ENCODE measurements at places on chromosomes 3 and 15.

GRCh38 chr15:36977659-36978058 is 122.7 kb downstream of the MEIS2 start:
- H3K36me3 ChIP-seq, result no peaks in the 10 kb centered on the region
- no peak for DNase-seq
- no peak overlapping the region for H3K4me3 ChIP-seq
- no peaks in the 10 kb centered on the region for H3K4me1 ChIP-seq

DNA sequence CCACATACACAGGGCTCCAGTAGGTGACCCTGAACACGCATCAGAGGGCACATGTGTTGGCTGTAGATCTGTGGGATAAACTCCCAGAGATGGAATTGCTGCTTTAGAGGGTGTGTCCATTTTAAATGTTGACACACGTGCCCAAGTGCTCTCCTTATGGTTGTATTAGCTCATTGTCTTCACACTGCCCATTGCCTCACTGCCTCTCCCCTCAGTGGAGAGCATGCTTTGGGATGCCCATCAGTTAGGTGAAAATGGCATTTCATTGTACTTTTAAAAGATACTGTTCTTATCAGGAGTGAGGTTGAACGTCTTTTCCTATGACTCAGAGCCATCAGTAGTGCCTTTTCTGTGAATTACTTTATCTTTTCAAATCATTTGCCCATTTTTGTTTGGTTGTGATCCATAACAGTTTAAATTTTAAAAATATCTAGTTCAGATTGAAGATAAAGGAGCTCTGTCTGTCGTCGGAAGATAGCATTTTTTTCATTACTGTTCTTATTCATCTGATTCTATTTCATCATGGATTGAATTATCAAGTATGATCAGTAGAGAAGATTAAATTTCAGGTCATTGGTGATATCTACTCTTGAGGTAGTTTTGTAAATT is 120.7 kb downstream of the CHDH start:
- no peak overlapping the region for H3K27ac ChIP-seq
- H3K27me3 ChIP-seq, result no peaks in the 10 kb centered on the region
- no peaks in the 10 kb centered on the region for H3K4me1 ChIP-seq
- no peak overlapping the region for H3K4me3 ChIP-seq
- peaks cover 8% of the 10 kb centered on the region for H3K36me3 ChIP-seq
- no peak for DNase-seq

DNA sequence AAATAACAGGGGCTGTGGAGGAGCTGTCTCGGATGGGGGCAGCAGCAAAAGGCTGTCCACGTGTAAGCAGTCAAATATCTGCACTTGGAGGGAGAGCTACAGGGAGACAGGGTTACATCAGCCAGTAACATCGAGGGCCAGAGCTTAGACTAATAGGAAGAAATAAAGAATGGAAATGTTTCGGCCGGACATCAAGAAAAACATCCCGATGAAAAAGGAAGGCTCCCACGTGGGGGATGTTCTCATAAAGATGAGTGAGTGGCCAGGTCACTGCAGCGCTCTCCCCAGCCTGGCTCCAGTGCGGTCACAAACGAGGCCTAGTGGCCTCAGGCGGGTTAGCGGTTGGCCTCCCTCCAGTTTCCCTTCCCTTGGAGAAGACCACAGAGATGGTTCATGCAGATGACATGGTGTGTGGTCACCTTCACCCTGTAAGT is 56.1 kb upstream of the WNT5A start:
- H3K36me3 ChIP-seq, result no peaks in the 10 kb centered on the region
- H3K27ac ChIP-seq, result no peak overlapping the region
- H3K4me3 ChIP-seq, result no peak overlapping the region
- DNase-seq, result no peak
- H3K4me1 ChIP-seq, result no peaks in the 10 kb centered on the region

- DNase-seq, result no peak
- H3K36me3 ChIP-seq, result no peaks in the 10 kb centered on the region
- no peaks in the 10 kb centered on the region for H3K4me1 ChIP-seq
- no peak overlapping the region for H3K4me3 ChIP-seq
Measured at GRCh38 chr15:49852756-49853155, 231.9 kb downstream of the DTWD1 start.

- H3K27ac ChIP-seq, result no peak overlapping the region
- H3K36me3 ChIP-seq, result peaks cover 11% of the 10 kb centered on the region
- DNase-seq, result no peak
- H3K4me1 ChIP-seq, result peaks cover 26% of the 10 kb centered on the region
- H3K4me3 ChIP-seq, result no peak overlapping the region
Measured at GRCh38 chr3:37181756-37182155, 7.4 kb upstream of the LRRFIP2 start.

- H3K27me3 ChIP-seq, result no peaks in the 10 kb centered on the region
- no peak overlapping the region for H3K4me3 ChIP-seq
- no peak for DNase-seq
- H3K36me3 ChIP-seq, result no peaks in the 10 kb centered on the region
Measured at GRCh38 chr3:17290894-17291293, 406.1 kb downstream of the PLCL2 start.

- H3K36me3 ChIP-seq, result peaks cover 11% of the 10 kb centered on the region
- DNase-seq, result no peak
- no peak overlapping the region for H3K27ac ChIP-seq
- peaks cover 62% of the 10 kb centered on the region for H3K4me1 ChIP-seq
- no peaks in the 10 kb centered on the region for H3K27me3 ChIP-seq
Measured at GRCh38 chr15:68795298-68795848, 25.3 kb downstream of the ANP32A start.

All from Calu3 (cell line).